ENCODE measurements at places on chromosomes 5 and 9.

DNA sequence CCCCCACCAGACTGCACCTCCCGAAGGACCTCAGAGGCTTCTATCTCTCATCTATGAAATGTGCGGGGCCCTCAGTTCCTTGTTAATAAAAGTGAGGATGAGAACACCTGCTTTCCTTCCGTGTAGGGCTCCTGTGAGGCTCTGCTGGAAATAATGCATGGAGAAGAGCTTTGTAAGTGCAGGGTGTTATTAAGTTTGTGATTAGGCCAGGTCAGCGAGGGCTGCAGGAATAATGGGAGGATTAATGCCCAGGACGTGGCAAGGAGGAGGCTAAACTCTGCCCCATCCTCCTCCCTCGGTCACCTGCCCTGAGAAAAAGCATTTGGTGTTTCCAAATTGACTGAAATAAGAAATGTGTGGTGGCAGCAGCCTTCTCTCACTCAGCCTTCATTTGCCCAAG, 83.5 kb upstream of the HSPA9 start:
- no peak for DNase-seq

DNA sequence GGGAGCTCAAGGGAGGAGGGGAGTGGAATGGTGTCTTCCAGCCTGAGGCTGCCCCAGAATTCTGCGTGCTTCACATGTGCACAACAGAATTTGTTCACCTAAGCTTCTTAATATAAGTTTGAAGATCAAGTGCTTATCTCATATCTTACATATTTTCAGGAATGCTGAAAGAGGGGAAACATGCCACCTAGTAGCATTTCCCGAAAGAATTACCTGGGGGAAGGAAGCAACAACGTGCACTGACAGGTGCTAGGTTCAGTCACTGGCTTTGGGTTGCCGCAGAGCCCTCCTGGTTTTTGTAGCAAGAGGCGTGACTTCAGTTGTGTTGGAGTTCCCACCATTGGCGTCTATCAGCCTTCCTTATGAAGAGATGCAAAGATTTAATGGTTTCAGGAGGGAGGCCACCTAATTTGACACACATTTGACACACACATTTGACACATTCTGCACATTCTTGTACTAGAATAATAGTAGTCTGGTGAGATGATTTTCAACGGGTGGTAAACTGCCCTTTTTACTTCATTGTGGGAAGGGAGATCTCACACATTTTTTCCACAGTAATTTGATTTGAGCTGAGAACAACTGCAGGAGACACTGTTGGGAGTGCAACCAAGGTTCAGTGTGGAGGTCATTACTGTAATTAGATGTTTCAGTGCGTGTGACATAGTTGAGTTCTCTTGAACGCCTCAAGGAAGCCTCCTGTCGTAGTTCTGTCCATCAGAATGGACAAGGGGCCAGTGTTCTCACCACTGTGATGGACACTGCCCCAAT, 481.3 kb downstream of the CCDC171 start:
- no peak for DNase-seq

- no peak for DNase-seq
These were observed 35.3 kb downstream of the SNX24 start for GRCh38 chr5:122880749-122881148.

DNA sequence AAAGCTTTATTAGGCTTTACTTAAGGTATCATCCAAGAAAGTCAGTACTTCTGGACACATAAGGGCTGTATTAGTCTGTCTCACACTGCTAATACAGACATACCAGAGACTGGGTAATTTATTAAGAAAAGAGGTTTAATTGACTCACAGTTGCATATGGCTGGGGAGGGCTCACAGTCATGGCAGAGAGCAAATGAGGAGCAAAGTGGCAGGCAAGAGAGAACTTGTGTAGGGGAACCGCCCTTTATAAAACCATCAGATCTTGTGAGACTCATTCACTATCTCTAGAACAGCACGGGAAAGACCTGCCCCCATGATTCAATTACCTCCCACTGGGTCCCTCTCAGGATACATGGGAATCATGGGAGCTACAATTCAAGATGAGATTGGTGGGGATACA, 49.2 kb upstream of the SLC44A1 start:
- DNase-seq: no peak

- DNase-seq: no peak
These were observed 268.7 kb upstream of the PAPPA start for GRCh38 chr9:115884846-115885245.

DNA sequence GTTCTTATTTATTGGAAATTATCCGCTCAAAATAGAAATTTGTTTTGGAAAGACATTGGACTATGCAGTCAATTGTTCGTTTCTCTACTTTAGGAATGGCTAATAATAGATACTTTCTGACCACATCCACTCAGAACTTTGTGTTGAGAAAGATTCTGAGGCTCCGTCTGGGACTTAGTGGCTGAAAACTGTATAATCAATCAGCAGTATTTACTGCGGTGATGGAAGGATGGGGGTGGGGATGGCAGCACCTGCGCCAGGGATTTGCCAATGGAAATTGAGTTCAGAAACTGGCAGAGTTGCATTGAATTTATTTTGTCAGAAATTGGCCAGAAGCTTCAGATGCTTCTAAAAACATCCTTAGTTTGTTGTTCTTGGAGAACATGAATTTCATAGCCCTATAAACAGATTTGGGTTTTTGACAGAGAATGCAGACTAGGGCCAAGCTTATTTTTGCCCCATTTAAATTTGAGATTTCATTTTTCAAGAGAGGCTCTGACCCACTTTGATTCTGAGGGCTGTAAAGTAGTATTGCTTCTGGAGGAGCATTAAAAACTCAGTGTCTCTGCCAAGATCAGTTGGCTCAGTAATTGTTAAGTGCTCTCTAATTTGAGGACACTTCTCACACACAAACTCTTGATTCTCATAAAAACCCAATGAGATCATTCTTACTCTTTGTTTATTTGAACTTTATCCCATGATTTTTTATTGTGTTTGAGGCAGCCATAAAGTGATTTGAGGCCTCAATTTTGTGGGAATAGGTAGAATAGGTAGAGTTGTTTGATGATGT, 215.1 kb downstream of the CD180 start:
- DNase-seq: no peak

GRCh38 chr5:122053181-122054109, 24.6 kb downstream of the LOX start:
- DNase-seq: no peak

- DNase-seq: no peak
These were observed 58.6 kb upstream of the RANBP3L start for GRCh38 chr5:36360307-36360706.

DNA sequence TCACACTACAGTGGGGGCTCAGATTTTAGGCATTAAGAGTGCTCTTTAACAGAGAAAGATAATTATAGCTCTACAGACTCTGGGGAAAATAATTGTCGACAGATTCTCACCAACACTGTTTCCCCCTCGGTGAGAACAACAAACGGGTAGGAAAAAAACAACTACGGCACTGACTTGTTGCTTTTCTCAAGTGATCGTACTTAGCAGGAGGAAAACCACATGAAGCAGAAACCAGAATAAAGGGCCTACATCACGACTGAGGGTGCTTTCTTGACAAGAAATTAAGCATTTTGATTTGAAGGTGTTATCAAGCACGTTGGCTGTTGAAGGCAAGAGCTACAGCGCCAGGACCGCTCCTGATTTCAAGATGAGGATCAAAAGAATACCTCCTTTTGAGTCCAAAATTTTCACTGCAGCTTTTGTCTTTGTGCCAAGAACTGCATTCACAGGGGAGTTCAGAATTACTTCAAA, 27.2 kb upstream of the CER1 start:
- DNase-seq: no peak

DNA sequence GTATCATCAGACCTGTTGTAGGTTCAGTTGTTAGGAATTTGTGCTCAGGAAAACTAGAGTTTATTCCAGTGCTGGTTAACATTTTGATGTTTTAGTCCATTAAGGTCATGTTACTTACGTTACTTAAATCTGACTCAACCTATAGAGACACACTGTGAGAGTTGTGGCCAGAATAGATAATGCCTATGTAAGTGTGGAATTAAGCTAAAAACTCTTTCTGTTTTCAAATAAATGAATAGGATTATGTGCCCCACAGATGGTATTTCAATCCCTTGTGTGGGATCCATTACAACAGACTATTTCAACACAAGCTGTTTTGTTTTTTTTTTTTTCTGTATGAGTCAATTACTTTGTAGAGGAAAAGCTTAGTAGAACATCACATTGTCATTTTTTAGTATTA, 68.1 kb downstream of the MEGF10 start:
- DNase-seq: no peak

DNA sequence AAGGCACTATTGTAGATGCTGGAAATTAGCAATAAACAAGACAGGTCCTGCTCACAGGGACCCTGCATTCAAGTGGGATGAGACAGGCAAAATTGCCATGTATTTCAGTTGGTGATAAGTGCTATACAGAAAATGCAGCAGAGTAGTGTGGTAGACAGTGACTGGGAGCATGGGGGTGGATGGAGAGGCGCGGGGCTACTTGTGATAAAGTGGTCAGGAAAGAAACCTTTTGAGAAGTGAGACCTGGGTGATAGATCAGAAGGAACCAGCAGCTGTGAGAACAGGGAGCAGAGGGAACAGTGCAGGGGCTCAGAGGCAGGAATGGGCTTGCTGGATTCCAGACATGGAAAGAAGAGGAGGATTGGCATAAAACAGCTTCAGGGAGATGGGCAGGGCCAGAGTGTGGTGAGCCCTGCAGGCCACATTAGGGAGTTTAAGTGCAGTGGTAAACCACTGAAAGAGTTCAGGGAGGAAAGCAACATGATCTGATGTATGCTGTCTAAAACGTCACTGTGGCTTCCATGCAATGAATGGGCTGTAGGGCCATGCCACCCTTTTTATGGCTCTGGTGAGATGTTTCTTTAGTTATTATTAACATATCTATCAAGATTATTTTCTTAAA, 7.3 kb downstream of the CRHBP start:
- no peak for DNase-seq

DNA sequence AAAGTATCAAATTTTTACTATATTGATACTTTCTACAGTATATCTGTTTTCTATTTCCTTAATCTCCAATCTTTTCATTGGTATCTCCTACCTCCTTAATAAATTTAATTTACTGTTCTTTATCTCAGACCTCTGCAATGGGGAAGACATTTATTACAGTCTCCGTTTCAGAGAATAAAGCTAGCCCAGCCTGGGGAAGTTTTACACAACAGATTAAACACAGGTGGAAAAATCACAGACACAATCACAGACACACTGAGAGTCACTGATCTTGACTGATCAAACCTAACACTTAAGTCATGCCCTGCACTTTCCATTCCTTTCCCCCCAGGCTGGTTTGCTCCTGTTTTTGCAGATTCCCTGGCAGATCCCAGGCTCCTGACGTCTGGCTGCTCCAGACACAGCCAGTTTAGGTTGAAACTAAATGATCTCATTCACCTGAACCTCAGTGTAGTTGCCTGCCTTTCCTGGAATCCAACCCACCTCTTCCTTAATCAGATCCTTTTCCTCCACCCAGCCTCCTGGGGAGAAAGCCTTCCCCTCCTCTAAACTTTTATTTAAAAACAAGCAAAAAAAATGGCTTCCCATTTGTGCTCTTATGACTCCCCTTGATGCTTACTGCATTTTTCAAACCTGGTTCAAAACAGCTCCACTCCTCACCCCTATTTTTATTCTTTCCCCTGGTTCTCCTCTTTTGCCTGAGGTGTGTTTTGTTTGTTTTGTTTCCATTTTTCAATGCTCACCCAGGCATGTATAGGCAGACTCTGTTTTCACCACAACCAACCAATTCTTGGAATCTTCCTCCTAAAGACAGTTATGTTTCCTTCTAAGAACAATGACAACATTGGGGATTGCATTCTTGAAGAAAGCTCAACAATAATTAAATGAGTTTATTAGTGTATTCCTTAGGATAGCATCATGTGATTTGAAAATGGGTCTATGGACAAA, 29.5 kb upstream of the OSMR start:
- no peak for DNase-seq

- DNase-seq: peak; percentile 72
These were observed 48.1 kb downstream of the EBF1 start for GRCh38 chr5:159051421-159052282.

DNA sequence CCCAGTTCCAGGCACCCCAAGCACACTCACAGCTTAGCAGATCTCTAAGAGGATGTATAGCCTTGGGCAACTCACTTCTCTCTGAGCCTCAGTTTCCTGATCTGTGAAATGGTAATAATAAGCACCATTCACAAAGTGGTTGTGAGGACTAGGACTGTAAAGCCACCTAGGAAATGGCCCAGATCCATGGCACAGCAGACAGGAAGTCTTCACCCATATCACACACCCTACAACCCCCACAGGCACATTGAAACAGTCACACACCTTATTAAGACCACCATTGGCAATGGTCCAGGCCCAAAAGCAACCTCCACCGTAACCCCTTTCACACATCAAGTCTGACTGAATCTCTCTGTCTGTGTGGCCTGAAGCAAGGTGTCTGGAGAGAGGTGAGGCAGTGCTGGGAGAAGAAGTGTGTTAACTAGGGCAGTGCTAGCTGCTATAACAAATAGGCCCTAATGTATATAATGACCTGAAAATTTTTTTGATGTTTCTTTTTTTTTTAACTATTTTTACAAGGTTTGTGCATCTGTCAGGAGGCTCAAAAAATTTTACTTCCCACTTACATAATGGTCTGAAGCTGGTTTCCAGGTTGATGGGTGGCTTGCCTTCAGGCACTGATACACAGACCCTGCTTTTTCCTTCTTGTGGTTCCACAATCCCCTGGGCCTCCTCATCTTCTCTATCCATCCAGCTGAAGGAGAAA, 2.4 kb upstream of the RGS14 start:
- no peak for DNase-seq

GRCh38 chr5:151019331-151019730, 1.1 kb upstream of the GPX3 start:
- DNase-seq: peak; percentile 60

- no peak for DNase-seq
These were observed at the start of gene SELENOP for GRCh38 chr5:42811591-42812446. Gene SELENOP, minus strand, starts transcription at chr5:42811892. Its CDS starts 3,539 bp downstream, at chr5:42808353.

GRCh38 chr9:77291714-77292113, 114.4 kb downstream of the VPS13A start:
- DNase-seq: peak; percentile 42

DNA sequence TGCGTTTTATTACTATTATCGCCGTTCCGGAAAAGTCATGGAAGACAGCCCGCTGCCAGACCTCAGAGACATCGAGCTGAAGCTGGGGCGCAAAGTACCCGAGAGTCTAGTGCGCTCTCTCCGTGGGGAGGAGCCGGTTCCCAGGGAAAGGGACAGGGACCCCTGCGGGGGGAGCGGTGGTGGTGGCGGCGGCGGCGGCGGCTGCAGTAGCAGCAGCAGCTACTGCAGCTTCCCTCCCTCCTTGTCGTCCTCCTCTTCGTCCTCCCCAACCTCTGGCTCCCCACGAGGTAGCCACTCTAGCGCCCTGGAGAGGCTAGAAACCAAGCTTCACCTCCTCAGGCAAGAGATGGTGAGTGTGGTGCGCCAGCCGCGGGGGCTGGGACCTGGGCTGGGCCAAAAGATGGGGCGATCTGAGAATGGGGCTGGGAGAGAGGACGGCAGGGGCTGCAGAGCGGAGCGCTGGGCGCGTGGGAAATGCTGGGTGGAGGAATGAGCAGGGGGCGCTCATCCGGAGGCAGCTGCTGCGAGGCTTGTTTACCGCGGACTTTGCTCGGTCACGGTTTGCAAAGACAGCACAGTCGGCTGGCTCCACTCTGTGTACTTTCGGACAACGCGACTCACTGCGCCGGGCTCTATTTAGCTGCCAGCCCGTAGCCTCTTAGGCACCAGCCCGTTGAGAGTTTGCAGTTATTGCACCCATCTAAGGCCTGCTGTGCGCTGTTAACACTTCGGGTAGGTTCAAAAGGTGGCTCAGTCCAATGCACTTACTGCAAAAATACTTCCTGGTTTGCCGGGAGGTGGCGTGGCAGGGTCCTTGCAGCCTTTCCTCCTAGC, 1.1 kb downstream of the LURAP1L start:
- peak; percentile 83 for DNase-seq

- DNase-seq: peak; percentile 81
These were observed 75.2 kb upstream of the SMARCA2 start for GRCh38 chr9:1939926-1940368.

GRCh38 chr9:127898433-127899127, 823 bp downstream of the ST6GALNAC6 start:
- DNase-seq: peak; percentile 66
